ENCODE measurements at places on chromosomes 5 and 9.

GRCh38 chr5:107885601-107886000 is 214.9 kb upstream of the EFNA5 start:
- no peak for DNase-seq

- DNase-seq, result no peak
Measured at GRCh38 chr9:105883847-105884246, 189.5 kb downstream of the TMEM38B start.

DNA sequence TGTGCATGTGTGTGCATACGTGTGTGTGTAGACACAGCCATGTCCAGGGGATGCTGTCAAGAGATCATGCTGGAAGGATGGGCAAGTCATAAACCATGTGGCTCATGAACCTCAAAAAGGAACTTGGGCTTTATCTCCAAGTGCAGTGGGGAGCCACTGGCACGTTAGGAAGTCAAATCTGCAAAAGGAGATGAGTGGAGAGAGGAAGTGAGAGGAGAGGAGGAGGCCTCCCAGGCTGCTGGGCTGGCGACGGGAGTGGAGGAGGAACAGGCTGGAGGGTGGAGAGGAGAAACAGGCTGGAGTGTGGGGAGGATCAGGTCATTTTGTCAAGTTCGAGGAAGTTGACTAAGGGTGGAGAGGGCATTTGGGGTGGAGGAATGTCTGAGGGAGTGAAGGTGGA is 29.2 kb upstream of the TIFAB start:
- no peak for DNase-seq

DNA sequence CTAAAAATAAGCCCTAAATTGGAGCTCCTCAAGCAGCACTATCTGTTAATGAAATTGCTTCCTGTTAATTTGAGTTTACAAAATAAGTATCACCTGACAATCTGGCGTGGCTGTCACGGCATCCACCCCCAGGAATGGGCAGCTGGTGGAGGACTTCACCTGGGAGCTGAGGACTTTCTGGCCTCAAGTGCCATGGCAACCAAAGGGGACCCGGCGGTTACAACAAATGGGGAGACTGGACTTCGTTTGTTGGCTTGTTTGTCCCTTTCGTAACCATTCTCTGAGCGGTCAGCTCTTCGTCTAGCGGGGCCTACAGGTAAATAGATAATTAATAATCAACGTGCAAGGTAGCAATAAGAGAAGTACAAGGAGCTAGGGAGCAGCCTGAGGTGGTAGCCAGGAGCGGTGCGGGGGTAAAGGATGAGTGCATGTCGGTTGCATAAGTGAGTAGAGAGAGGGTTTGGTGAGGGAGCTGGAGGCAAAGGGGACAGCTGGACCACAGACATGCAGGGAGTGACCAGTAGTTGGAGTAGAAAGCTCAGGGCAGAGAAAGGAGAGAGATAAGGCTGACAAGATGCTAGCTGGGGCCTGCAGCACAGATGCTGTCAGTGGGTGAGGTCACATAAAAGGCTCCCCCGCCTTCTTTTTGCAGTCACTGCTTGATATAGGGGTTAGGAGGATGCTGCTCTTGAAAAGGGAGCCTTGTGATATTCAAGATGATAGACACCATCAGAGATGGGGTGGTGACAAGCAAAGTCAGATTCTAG is 62.5 kb downstream of the HSPA4 start:
- DNase-seq, result no peak

DNA sequence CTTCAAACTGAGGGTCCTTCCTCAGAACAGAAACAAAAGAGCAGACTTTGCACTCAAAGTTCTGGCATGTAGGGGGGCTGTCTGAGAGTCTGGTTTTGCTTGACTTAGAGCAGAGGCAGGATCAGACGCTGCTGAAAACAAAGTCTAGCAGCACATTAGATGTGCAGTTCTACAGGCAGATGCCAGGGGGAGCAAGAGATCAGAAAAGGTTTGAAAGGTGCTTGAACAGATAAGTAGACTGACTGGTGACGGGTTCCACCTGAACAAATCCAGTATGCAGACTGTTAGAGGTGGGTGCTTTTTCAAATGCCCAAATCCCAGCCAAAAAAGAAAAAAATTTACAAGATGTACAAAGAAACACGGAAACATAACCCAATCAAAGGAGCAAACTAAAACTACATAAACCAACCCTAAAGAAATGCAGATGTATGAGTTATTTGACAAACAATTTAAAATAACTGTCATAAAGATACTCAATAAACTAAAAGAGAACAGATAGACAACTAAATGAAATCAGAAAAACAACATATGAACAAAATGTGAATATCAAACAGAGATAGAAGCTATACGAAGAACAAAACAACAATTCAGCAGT is 194.7 kb upstream of the FREM1 start:
- DNase-seq, result peak; percentile 62

Data from RKO (cell line).